ENCODE measurements at places on chromosomes 5 and 9.

DNA sequence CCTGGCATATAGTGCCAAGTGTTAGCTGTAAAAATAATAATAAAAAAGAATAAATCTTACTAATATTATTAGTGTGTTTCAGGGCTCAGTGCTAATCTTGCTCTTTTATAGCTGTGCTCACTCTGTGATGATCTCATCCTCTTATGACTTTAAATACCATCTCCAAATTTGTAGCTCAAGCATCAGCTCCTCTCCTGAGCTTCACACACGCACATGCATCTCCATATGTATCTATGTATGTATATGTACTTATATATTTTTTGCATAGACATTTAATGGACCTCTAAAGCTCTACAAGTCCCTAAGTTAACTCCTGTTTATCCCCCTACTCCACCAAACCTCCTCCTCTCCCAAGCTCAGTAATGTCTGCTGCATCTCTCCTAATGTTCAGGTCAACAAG lies 170.8 kb upstream of the NR3C1 start:
- DNase-seq: no peak

GRCh38 chr9:114210136-114210535 lies 54.8 kb downstream of the COL27A1 start:
- peak; percentile 26 for DNase-seq

DNA sequence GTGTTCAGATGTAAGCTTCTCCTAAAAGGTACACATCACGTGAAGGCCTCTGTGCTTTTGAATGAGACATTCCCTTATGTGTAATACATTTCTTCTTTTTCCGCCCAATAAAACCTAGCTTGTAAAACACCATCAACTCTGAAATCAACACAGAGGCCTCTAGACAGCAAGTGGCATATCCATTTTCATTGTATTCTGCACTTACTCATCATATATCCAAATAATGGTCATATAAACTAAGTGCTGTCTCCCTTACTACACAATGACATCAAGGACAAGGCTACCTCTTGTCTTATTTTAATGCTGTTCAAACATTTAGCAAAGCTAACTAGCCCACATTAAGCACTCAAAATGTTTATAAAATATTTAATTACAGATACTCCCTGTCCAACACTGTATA lies 108.5 kb downstream of the ELAVL2 start:
- DNase-seq: no peak

GRCh38 chr5:134127376-134127861 lies 12.9 kb downstream of the TCF7 start:
- DNase-seq: no peak

DNA sequence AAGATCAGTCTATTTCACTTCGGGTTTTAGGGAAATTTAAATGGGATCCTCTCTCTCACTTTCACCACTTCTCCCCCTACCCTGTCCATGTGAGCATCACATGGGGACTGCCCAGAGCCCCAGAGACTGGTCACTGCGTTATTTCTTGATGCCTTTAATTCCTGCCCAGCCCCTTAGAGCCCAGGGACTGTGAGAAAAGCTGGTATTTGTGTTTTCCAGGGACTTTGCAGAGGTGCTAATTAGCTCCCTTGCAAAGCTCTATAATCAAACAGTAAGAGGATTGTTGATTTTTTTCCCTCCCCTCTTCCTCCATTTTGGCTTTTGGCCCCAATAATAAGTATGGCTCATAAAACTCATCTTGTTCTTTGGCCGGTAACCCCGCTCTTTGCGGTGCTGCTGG lies 35.6 kb downstream of the NTRK2 start:
- DNase-seq: no peak

- no peak for DNase-seq
Observed at GRCh38 chr5:138762110-138762509, 8.9 kb downstream of the CTNNA1 start.

- no peak for DNase-seq
Observed at GRCh38 chr9:134872482-134873231, 8.0 kb upstream of the FCN2 start.

GRCh38 chr5:157387683-157388093 lies 72.3 kb upstream of the NIPAL4 start:
- DNase-seq: peak; percentile 31

- no peak for DNase-seq
Observed at GRCh38 chr5:67806654-67807438, 408.7 kb upstream of the PIK3R1 start.

DNA sequence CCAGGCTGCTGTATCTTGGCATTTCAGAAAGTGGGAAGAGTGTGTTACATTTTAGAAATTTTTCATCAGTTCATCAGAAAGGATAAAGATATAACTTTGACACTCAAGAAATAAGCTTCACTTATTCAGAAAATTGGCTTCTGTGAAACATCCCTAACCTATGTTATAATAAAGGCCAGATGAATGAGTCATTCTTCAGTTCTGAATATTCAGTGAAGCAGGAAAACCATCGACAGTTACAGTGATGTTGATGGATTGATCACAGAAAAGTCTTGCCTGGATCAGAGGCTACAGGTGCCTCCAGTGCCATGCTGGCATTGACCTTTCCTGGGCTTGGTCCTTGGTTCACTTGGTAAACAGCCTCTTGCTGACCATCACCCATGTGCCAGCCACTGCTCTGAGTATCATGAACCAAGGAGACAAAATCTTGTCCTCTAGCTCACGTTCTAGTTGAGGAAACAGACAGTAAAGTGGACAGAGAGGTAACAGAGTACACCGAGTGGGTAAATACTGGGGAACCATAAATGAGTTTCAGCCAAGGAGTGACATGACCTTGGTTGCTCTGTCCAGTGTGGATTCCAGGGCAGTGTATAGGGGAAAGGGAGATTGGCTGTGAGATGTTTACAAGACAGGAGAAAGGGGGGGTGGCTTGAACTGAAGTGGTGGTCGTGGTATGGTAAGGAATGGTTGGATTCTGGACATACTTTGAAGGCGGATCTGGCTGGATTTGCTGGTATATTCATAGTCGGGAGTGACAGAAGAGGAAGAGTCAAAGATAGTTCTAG lies 98.6 kb downstream of the AMBP start:
- no peak for DNase-seq

DNA sequence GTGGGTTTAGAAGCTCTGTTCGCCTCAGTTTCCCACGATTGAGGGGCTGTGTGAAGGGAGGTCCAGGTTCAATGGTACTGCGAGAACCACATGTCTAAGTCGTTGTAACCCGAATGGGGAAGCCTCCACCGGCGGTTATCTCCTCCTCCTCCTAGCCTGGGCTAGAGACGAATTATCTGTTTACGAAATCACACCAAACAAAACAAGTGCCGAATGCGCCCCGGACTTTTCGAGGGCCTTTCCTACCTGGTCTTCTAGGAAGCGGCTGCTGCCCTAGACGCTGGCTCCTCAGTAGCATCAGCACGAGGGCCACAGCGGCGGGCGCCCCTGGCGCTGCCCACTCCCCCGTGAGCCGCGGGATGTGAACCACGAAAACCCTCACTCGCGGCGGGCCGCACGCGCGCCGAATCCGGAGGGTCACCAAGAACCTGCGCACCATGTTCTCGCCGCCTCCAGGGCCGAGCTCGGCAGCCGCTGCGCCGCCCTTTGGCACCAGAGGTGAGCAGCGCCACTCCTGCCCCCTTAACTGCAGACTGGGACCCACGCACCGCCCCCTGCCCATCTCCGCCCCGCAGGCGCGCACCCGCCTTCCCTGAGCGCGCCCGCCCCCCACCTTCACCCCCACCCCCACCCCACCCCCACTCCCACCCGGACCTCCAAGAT lies at the start of gene CDKN2A:
Gene CDKN2A (minus strand): TSS at position 500 of the 663 bp plus-strand sequence.
- peak; percentile 86 for DNase-seq

- no peak for DNase-seq
Observed at GRCh38 chr5:61309115-61309514, 22.9 kb upstream of the ZSWIM6 start.

GRCh38 chr5:177040814-177041420 lies 18.4 kb downstream of the ZNF346 start:
- DNase-seq: no peak

DNA sequence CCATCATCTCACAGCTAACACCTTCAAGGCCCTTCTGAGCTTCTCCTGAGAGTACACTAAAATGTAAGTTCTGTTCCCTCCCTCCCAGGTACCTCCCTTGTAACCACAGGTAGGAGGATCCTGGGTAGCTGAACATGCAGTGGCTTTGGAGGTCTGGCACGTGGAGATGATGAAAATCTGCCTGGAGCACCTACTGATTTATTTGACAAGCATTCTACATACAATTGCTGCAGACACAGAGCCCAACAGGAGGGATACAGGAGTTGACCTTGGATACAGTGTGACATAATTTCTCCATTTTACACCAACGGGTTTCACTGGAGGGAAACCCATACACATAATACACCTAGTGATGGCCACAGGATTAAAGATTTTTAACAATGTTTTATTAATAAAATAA lies 478.7 kb downstream of the SEMA5A start:
- no peak for DNase-seq

- DNase-seq: no peak
Observed at GRCh38 chr9:18365651-18366050, 108.3 kb upstream of the ADAMTSL1 start.

- no peak for DNase-seq
Observed at GRCh38 chr9:95065224-95065623, 252.3 kb downstream of the FANCC start.

DNA sequence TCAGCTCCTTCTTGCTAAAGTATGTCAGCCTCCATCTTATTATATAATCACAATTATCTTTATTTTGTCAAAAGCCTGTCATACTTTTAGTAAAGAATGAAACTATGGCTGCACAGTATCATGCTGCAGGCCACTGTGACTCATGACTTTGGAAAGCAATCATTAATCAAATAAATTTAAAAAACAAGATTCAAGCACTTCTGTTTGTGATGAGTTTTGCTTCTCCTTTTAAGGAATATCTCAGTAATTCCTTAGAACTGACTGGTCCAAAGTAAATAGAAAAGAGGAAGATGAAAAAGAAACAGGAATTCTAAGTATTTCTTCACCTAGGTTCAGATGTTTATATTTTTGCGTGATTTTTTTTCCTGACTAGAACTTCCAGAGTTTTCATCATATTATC lies 83.1 kb downstream of the EDIL3 start:
- no peak for DNase-seq

DNA sequence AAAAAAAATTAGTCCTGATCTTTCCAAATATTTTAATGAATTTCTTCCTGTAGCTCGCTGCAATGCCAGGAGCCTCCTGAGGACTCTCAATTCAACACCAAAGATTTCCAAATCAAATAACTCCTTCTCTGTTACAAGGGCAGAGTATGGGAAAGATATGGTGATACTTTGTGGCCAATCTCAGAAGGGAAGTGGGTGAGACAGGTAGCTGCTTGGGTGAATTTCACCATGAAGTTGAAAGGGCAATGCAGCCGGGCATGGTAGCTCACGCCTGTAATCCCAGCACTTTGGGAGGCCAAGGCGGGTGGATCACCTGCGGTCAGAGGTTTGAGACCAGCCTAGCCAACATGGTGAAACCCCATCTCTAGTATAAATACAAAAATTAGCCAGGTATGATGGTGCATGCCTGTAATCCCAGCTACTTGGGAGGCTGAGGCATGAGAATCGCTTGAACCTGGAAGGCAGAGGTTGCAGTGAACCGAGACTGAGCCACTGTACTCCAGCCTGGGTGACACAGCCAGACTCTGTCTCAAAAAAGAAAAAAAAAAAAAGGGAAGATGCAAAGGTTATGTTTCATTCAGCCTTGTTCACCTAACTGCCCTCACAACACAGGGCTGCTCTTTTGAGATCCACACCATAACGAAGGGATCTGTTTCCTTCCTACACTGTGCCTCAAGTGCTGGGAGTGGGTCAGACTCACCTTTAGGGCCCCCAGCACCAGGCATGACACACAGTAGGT lies 58.6 kb downstream of the PTPN3 start:
- no peak for DNase-seq

- DNase-seq: no peak
Observed at GRCh38 chr5:33319151-33319550, 121.6 kb upstream of the TARS1 start.

DNA sequence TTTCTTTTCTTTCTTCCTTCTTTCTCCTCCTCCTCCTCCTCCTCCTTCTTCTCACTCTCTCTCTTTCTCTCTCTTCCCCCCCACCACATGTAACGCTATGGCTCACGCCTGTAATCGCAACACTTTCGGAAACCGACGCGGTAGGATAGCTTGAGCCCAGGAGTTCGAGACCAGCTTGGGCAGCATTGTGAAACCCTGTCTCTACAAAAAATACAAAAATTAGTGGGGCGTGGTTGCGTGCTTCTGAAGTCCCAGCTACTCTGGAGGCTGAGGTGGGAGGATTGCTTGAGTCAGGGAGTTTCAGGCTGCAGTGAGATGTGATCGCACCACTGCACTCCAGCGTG lies 736 bp upstream of the GLDC start:
- DNase-seq: no peak

GRCh38 chr5:68071282-68071632 lies 144.3 kb upstream of the PIK3R1 start:
- no peak for DNase-seq

DNA sequence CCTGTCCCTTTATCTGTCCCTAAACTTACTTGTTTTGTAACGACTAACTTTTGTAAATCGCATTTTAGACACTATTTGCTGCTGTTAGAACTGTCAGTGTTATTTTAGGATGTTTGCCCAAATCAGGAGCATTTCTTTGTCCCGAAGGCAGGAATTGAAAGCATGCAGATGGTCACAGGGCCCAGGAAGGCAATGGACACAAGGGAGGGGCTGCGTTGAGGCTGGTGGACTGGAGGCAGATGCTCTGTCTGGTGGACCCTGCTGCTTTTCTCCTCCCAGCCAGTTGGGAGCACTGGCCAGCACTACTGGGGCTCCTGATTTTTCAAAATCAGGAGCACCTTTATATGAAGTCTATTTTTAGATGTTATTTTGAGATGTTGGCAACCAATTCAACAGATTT lies 31.7 kb downstream of the DOCK2 start:
- no peak for DNase-seq

- no peak for DNase-seq
Observed at GRCh38 chr5:889075-889710, 3.4 kb downstream of the BRD9 start.

DNA sequence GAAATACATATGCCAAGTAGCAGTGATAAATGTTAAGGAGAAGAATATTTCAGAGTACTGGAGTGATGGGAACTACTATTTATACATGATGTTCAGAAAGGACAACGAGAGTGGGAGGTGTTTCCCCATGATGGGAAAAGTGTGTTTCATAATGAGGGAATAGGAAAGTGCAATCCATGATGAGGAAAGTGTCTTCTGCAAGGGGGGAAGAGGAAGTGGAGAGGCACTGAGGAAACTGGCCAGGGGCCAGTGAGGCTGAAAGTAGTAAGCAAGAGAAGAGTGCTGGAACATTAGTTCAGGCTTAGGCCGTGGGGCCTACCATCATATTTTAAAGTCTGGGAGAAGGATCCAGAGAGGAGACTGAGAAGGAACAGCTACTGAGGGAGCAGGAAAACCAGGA lies 327.2 kb downstream of the SLF1 start:
- no peak for DNase-seq

DNA sequence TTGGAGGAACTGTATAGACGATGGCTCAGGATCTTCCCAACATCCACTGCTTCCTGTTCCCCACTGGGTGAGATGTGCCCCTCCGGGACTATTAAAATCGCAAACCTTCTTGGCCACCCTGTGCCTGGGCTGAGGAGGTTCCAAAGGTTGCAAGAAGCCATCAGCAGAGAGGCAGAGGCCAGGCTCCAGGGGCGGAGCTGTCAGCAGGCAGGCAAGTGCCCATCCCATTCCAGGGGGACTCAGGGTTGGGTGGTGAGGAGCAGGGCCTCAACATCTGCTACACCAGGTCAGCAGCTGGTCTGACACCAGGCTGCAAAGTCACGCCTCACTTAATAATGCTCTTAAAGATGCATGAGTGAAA lies 2.2 kb downstream of the BTNL3 start:
- DNase-seq: peak; percentile 42
